ENCODE measurements at places on chromosomes 3 and 15.

- no peak for DNase-seq
Observed at GRCh38 chr3:128227507-128227906, 74.2 kb downstream of the EEFSEC start.

GRCh38 chr15:44501768-44502366 lies 35.1 kb upstream of the EIF3J start:
- peak; percentile 60 for DNase-seq

DNA sequence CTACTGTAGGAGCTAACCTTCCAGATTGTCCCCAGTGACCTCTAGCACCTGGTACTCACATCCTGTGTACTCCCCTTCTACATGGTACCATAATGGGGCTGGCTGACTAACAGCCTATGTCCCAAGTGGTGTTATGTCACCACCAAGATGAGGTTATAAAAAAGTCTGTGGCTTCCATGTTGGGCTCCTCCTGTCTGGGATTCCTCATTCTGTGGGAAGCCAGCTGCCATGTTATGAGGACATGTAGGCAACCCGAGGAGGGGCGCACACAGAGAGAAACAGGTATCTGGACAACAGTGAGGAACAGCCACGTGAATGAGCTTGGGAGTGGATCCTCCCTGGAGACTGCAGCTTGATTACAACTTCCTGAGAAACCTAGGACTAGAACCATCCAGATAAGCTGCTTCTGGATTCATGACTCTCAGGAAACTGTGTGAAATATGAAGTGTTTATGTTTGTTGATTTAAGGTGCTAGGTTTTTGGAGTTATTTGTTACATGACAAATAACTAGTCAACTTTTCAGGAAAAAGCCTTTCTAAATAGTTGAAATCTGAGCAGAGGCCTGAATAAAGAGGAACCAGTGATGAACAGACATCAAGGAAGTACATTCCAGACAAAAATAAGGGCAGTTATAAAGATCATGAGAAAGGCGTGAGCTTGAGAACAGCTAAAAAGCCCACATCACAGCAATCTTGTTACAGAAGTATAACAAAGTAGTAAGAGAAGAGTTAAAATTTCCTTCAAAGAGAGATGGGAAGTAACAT lies 21.7 kb downstream of the GOLIM4 start:
- DNase-seq = no peak

GRCh38 chr3:138936741-138937689 lies 9.9 kb downstream of the FOXL2 start:
- peak; percentile 22 for DNase-seq

DNA sequence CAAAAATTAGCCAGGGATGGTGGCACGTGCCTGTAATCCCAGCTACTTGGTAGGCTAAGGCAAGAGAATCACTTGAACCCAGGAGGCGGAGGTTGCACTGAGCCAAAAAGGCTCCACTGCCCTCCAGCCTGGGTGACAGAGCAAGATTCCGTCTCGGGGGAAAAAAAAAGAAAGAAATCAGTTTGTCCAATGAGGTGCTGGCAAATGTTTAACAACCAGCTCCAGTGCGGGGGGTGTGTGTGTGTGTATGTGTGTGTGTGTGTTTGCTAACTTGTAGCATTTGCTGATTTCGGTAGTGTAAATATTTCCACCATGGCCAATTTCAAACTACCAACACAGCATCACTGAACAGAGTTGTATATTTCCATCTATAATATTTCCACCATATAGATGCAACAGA lies 23.8 kb upstream of the IDH2 start:
- DNase-seq = no peak

DNA sequence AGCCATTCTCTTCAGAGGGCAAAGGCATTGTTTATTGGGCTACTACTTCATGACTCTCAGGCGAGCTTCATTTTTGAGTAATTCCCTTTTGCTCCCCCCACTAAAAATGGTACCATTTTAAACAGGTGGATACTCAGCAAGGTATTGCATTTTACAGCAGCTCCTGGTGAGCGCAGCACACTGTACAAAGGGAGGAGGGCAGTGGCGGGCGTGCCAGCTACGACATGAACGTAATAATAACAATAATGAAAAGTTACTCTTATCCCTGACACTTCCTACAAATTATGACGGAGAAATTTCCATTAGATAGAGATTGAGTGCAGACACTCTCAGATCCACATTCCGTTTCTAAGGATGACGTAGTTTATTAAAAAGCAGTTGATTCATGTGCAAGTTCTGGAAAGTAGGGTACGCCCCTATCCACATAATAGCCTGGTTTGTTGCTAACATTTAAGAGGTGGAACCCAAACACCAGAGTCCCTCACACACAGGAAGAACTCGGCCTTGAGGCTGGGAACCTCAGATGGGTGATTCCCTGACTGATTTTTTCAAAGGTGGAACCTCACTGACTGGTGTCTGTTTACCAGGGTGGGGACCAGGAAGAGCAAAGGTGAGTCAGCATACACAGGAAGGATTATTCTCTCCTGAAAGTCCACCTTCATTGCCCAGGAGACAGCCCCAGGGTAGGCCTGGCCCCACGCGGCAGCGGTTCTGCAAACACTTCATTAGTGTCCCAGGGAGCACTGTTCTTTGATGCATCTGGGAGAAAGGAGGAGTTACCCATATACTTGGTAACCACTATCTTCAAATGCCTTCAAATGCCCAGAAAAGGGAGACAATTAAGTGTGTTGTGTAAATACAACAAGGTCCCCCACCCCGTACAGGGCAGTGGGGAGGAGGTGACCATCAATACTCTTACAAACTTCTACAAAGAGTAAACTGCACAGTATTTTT lies 69.9 kb downstream of the LDHAL6B start:
- no peak for DNase-seq

DNA sequence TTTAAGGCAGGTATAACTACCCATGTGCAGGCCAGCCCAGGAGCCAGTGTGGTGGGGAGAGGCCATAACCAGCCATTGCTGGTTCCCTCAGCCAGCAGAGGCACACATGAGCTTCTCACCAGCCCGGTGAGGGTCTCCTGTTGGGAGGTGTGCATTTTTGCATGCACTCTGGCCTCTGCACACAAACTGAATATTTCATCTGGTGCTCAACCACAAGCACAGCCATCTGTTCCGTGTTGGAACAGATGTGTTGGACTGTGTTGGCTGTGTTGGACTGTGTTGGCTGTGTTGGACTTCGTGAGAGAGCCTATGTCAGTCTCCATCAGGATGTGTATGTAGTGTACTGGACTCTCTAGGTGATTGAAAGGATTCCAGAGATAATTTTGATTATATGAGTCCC lies 67.2 kb downstream of the RPL39L start:
- no peak for DNase-seq

DNA sequence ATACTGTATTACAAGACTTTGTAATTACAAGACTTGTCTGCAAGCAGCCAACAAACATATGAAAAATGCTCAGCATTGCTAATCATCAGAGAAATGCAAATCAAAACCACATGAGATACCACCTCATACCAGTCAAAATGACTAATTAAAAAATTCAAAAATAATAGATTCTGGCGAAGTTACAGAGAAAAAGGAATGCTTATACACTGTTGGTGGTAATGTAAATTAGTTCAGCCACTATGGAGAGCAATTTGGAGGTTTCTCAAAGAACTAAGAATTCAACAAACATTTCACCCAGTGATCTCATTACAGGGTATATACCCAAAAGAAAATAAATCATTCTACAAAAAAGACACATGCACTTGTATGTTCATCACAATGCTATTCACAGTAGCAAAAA lies 617.5 kb upstream of the CCDC54 start:
- DNase-seq = no peak

- DNase-seq = no peak
Observed at GRCh38 chr3:159789017-159789416, 199.6 kb upstream of the IL12A start.
